ENCODE measurements at places on chromosomes 1 and 21.

GRCh38 chr1:69157046-69157756, 410.5 kb upstream of the LRRC7 start:
- DNase-seq = no peak

DNA sequence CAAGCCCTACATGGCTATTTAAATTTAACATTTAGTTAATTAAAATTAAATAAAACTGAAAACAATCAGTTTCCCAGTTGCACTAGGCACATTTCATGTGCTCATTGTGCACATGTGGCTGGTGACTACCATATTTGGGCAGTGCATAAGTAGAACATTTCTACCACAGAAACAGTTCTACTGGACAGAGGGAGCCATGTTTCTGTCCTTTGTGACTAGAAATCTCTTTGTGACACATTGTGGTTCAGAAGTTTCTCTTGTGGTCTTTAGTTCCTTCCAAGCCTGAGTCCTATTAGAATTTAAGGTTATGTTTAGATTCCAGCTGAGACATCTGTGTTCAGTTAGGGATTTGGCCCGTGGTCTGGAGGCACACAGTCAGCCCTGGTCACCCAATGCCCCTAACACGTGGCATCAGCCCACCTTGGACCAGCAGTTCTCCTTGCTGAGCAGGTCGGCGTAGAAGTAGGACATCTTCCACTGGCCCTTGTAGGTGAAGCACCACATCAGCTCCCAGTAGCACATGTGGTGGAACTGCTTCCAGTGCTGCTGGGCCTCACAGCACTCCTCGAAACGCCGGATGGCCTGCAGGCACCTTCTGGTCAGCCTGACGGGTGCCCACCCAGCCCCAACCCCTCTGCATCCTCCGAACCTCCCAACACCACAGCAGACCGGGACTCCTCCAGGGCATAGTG, 29.1 kb downstream of the TTC39A start:
- DNase-seq = no peak

GRCh38 chr1:162571696-162572095, 10.2 kb downstream of the UAP1 start:
- DNase-seq = no peak

GRCh38 chr1:7616076-7616832, 154.8 kb upstream of the VAMP3 start:
- DNase-seq = no peak

- no peak for DNase-seq
Observed at GRCh38 chr1:53145942-53146708, 3.7 kb upstream of the SLC1A7 start.

DNA sequence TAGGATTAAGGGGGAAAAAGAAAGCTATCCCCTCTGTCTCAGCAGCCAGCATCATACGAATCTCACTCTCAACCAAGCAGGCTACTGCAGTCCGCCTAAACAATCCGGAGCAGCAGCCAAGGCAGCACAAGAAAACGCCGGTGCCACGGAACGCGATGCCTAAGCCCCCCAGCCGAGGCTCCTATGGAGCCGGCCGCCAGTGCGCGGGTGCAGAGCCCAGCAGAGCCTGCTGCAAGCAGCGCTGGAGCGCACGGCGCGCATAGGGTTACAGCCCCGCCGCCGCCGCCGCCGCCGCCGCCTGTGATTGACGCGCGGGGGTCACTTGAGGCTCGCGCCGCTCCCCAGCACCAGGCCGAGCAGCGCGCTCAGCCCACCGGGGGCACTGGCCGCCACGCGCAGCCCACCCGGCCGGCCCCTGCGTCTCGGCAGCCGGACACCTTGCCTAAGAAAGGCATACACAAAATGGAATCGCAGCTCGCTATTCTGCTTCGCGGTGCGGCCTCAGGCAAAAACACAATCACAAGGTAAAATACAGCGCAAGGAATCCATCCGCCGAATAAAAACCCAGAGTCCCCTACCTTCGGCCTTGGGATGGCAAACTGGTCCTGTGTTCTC, 780 bp downstream of the HIVEP3 start:
- no peak for DNase-seq

DNA sequence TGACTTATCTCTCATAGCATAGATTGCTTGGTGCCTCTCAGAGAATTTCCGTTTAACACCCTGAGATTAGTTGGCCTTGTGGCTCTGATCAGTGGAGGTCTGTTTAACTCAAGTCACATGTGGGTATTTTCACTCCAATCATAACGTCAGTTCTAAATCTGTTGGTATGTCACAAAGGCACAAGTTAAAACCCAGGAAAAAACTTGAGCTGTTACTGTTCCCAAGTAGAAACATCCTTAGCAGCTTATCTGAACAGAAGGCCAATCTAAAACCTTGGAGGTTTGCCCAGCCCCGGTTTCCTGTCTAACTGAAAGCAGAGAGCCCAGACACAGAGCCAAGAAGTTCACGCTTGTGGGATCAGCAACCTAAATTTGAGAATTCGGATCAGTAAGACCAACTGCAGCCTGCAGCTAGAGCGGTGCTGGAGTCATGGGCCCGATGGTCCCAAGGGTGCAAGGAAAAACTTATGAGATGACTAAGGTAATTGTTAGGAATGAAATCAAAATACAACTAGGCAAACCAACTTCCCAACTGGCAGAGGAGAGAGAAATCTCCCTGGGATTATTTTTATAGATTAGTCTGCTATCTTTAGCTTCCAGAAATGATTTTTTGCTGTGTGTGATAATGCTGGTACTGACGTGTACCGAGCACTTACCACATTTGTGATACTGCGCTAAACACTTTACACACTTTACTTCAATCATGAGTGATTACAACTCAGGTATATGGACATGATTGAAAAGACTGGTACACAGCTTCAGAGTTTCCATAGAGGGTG, 90.2 kb upstream of the C1orf21 start:
- no peak for DNase-seq

DNA sequence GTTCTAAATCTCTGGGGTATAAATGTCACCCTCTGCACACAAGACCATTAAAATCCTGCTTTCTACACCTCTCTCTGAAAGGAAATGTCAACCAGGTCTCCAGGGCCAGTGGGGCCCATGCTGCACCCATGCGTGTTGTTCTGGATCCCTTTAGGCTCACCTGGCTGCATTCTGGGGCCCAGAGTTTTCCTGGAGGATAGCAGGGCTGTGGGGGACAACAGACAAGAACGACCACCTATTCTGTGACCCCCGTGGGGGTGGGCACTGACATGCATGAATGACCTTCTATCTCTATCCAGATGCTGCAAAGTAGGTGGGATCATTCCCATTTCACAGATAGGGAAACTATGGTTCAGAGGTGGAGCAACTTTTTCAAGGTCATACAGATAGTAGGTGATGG, 41.6 kb downstream of the TNNT2 start:
- no peak for DNase-seq

- no peak for DNase-seq
Observed at GRCh38 chr1:246925997-246926626, 5.6 kb downstream of the AHCTF1 start.

GRCh38 chr1:191582169-191582568, 576.1 kb upstream of the RGS18 start:
- no peak for DNase-seq

Data from NK-92 treated with Interleukin-12 subunit alpha and Interleukin-12 subunit beta, amount 100 ng/mL, for 24 hours (cell line).